Glutamatergic neuron (in vitro differentiated cells): ENCODE measurements at places on chromosomes 3 and 15. TPM values are rescaled to one million over a fixed set of nuclear protein-coding genes. Genes with fewer than 3 reads are reported as not detected.

STRA6 gene
- total RNA-seq = 8.4 TPM

WDR5B gene
- total RNA-seq = 3.4 TPM

VIPR1 gene
- not detected for total RNA-seq

VEPH1 gene
- 9.3 TPM for total RNA-seq

FOXP1 gene
- total RNA-seq = 31.1 TPM

CLDN16 gene
- not detected for total RNA-seq

XCR1 gene
- total RNA-seq = not detected

CCR3 gene
- not detected for total RNA-seq

OXTR gene
- total RNA-seq = 4.0 TPM

STAB1 gene
- total RNA-seq = 6.3 TPM

DPH3 gene
- total RNA-seq = 30.5 TPM

SERPINI2 gene
- not detected for total RNA-seq

KCNAB1 gene
- total RNA-seq = 16.5 TPM

SLC12A6 gene
- 43.3 TPM for total RNA-seq

LXN gene
- 1.2 TPM for total RNA-seq

CLK3 gene
- total RNA-seq = 99.7 TPM

MST1 gene
- total RNA-seq = 23.4 TPM

METTL6 gene
- 25.9 TPM for total RNA-seq

MUSTN1 gene
- total RNA-seq = 3.5 TPM

NLGN1 gene
- 50.2 TPM for total RNA-seq

TRPC1 gene
- total RNA-seq = 23.2 TPM
